CD8-positive, alpha-beta T cell (primary cell): ENCODE measurements at places on chromosomes 2 and 18.

- DNase-seq, result no peak
Observed at GRCh38 chr2:174916270-174916930, 88.8 kb downstream of the CHN1 start.

DNA sequence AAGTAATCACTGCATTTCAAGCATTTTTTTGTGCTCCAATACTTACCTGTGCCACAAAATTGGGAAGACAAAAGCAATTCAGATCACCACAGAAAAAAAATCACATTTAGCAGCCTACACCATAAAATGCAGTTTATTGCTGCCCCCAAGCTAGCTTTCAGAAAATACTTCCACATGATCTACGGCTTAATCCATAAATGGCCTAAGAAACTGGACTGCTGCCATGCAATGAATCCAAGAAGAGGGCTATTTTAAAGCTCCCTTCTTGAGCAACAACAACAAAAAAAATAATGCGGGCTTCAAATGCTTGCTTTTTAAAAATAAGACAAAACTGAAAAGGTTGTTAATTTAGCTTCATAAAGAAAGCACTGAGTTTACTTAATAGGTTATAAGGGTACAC lies 272.3 kb downstream of the RAD51AP2 start:
- no peak for DNase-seq

GRCh38 chr2:233112329-233112728 lies 52.2 kb downstream of the INPP5D start:
- DNase-seq, result no peak

DNA sequence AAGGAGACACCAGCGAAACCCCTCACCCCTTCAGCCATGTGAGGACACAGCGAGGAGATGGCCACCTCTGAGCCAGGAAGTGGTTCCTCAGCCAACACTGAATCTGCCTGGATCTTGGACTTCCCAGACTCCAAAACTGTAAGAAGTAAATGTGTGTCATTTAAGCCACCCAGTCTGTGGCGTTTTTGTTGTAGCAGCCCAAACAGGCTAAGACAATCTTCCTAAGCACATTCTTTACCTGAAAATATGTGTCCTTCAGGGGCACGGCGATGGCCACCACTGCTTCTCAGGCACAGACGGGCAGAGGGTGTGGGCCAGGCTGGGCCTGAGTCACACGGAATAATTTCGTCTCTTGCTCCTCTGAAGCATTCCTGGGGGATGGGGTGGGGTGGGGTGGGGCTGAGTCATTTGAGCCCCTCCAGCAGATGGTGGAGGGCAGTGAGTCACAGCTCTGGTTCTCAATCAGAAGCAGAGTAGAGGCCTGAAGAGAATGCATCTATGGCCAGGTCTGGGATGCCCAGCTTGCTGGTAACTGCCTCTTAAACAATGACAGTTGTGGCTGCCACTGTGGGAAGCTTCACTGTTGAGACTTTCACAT lies 142.4 kb downstream of the CAPN13 start:
- DNase-seq, result no peak

DNA sequence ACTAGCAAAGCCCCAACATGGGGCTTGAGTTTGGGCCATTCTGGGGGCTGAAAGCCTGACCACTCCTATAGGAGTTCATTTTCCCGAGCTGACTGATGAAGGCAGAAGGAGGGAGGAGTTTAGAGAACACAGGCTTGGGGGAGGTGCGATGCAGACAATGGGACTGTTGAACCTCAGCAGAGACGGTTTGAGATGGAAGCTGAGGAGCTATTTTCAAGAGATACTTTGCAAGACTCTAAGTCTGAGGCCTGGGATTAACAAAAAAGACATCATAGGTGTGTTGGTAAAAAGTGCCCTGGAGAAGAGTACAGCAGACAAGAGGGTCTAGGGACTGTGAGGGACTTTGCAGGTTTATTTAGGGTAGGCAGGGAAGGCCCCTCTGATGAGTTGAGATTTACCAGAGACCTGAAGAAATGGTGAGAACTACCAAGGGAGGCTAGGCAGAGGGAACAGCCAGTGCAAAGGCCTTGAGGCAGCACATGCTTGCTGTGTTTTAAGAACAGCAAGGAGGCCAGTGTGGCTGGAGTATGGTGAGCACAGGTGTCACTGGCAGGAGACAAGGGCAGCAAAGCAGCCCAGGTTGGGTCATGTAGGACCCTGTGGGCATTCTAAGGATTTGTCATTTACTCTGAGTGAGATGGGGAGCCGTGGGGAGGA lies 31.6 kb downstream of the PCBP1 start:
- no peak for DNase-seq

- DNase-seq, result no peak
Observed at GRCh38 chr2:99697811-99698568, 208.2 kb upstream of the REV1 start.

DNA sequence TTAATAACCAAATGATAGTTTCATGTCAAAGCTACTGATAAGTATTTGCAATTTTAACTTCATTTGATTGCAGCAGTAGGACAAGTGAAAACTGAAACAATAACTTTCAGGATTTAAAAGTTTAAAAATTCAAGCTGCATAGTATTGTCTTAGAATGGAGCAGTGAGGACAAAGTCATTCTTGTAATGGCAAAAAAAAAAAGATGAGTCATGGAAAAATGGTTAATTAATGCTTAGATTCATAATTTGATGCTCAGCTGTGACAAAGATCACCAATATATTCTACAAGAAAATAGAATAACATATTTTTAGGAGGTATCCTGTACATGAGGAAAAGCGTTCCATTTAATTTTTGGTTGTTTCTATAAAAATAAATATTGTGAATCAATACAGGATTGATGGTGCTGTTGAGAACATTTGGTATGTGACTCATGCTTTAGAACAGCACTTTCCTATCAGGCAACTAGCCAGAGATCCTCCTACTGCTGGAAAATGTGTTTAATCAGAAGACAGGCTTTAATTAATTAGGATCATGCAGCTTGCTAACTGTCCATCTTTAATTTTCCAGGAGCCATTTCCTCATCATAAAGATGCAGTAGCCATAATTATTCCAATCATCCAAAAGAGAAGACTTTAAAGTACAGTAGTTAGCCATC lies 239.0 kb upstream of the MMADHC start:
- DNase-seq, result no peak

DNA sequence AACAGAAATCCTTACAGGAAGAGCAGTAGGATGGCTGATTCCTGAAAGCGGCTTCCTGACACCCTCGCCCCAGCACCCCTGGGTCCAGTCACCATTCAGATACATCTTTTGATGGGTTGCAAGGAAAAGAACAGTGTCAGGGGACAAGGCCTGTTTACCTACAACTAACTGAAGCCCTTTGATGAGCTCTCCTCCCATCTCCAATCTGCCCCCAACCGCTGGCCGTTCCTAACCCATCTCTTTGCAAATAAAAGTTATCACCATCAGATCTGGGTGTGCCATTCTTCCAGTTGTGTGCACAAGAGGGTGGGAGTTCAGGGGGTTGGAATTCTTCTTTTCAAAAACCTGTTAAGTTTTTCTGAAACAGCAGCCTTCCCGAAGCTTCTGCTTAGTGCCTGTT lies 48.9 kb downstream of the ARL4C start:
- DNase-seq, result no peak

- DNase-seq, result no peak
Observed at GRCh38 chr18:58249712-58250111, 205.7 kb downstream of the NEDD4L start.

DNA sequence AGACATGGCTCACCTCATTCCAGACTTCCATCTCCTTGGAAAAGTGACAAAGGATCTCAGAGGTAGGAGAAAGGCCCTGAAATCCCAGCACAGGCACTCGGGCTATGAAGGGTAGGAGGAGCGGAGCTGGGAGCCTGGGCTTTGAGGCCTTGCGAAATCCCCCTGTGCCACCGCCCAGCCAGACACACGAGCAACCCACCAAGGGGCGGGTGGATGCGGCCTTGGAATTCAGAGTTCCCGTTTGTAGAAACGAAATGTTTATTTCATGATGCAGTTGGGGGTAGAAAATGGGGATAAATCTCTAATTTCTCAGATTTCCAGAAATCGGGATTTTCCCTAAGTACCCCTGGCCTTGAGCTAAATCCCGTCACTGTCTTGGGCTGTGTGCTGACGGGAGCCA lies 177.1 kb upstream of the HDAC4 start:
- no peak for DNase-seq

DNA sequence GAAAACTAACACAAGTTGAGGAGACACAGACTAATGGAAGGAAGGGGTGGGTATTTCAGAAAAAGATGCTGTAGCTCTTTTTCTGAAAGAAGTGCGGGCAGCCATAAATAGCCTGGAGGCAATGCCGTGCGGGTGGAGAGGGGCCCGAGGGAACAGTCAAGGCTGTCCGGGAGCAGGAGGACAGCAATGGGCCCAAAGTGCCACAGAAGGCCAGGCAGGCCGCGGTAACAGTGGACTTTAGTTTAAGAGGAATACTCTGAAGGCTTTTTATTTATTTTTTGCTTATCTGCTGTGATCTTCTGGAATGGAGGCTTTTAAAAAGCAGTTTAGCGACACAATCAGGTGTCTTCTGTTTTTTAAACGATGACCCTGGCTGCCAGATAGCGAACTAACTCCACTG lies 2.8 kb downstream of the ITGB1BP1 start:
- DNase-seq, result no peak

- peak; percentile 55 for DNase-seq
Observed at GRCh38 chr18:79804130-79804787, 6.5 kb downstream of the KCNG2 start.

GRCh38 chr18:34795070-34795732 lies 85.1 kb downstream of the DTNA start:
- DNase-seq, result no peak

DNA sequence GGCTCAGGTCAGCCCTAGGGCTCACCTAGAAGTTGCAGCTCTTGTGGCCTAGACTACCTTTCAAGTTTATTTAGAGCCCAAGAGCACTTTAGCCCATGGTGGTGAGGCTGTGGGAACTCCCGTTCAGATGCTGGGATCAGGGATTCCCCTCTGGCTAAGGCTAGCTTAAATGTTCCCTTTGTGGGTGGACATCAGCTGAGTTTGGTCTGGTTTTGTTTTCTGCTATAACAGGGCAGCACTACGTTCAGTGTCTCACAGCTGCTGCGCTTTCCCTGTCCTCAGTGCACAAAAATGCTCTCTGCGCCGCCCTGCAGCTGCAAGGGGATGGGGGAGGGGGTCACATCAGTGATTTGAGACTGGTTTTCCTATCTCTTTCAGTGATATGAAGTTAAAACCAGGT lies 170.5 kb upstream of the KCNJ3 start:
- no peak for DNase-seq

DNA sequence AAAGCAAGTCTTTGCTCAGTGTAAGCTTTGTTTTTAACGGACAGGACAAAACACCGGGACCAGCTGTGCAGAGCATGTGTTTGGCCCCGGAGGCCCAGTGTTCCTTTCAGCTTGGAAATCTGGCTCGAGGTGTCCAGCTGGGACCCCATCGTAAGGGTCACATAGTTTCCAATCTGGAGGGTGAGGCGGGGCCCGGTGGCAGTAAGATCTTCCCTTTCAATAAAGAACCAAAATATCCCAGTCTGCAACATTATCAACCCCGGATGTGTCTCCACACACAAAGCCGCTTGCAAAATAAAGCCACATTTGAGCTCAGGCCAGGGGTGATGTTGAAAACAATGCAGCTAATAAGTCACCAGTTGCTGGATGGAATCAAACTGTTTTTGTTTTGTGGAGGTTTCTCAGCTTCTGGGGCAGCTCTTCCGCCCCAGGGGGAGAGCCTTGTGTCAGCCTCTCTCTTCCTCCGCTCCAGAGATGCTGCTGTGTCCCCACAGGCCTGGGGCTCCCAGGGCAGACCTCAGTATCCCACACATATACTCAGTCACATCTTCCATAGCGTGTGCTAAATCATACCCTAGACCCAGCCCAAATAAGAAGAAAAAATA lies 138.6 kb upstream of the GLI2 start:
- no peak for DNase-seq

DNA sequence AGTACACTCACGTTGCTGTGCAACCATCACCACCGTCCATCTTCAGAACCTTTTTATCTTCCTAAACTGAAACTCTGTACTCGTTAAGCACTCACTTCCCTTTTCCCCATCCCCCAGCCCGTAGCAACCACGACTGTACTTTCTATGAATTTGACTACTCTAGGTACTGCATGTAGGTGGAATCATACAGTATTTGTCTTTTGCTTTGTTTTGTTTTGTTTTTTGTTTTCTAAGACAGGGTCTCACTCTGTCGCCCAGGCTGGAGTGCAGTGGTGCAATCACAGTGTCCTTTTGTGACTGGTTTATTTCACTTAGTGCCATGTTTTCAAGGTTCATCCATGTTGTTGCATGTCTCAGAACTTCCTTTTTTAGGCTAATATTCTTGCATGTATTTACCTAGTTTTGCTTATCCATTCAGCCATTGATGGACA lies 7.0 kb upstream of the TYMS start:
- no peak for DNase-seq

- no peak for DNase-seq
Observed at GRCh38 chr2:186862869-186863709, 14.1 kb upstream of the ZSWIM2 start.

DNA sequence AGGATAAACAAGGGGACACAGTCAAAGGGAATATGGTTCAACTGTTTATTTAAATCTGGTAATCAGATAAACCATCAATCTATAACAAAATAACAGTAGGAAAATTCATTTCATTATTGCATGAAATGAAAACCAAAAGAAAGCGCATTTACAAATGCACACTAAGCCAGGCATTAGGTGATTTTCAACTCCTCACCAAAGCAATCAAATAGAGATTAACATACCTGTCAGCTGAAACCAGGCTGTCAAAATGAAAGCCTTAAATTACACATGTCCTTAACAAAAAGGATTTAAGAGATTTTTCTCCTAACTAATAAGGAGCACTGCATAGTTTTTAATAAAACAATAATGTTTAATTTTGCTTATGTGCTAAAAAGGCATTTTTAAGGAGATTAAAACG lies 23.0 kb downstream of the STK39 start:
- no peak for DNase-seq

- no peak for DNase-seq
Observed at GRCh38 chr2:2842466-2842865, 511.4 kb upstream of the MYT1L start.

- DNase-seq, result no peak
Observed at GRCh38 chr2:216118474-216118873, 9.3 kb downstream of the XRCC5 start.

DNA sequence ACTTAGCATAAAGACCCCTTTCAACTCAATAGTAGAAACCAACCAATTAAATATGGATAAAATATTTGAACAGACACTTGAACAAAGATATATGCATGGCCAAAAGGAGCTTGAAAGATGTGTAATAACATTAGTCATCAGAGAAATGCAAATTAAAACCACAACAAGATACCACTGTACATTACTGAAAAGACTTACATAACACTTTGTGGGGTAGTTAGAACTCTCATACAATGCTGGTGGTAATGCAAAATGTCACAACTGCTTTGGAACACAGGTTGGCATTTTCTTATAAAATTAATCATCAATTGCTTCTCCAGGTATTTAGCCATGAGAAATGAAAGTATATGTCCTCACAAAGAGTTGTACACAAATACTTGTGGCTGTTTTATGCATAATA lies 60.7 kb downstream of the TTC27 start:
- no peak for DNase-seq

DNA sequence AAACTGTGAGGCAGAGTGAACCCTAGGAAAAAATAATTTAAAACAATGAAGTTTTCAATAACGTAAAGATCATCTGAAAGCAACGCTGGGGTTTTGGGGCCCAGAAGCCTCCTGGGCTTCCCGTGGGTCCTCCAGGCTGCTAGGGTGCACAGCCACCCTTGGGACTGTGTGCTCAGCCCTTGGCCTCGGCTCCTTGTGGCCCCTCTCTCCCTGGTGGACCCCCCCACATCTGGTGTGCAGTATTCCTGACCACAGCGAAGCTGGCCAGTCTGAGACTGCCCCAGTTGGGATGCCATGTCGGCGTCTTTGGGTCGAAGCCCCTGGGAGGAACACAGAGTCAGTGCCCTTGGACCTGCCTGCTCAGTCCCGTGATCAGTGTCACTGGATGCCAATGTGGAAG lies 53.0 kb downstream of the ACKR3 start:
- DNase-seq, result no peak
